CD4-positive, alpha-beta T cell treated with Interferon alpha-2 for 1 hour (primary cell): ENCODE measurements at places on chromosomes 4 and X.

DNA sequence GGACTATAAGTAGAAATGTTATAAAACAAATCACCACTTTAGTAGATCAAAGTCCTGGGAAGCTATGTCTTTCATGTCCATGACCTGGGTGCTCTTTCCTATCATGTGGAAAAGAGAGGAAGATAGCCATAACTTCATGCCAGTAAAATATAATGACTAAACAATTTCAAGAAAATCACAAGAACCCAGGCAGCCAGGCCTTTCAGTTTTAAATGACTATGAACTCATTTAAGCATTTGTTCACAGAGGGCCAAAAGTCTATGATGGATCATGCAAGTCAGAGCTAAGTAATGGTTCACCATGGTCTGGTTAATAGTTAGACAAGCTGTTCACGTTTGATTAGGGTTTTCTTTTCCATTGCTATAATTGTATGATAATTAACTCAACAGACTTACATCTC lies 155.8 kb downstream of the PPARGC1A start:
- DNase-seq: no peak

- no peak for DNase-seq
Observed at GRCh38 chr4:109990261-109991257, 77.9 kb downstream of the EGF start.

DNA sequence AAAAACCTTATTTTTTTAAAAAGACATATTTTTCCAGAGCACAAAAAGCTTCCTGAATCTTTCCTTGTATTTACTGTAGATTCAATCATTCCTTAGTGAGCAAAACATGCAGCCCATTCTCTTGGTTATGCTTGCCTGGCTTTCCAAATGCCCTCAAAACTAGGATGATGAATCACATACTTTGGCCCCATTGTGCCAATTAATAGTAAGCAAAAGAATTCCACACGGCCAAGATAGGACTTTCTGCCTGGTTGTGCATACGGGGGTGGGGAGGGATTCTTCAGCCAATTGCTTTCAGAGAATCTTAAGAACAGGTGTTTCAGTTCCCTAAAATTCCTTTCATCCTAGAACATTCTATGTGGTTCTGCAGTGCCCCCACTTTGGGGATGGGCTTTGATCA lies 7.0 kb downstream of the RAI2 start:
- DNase-seq: no peak

DNA sequence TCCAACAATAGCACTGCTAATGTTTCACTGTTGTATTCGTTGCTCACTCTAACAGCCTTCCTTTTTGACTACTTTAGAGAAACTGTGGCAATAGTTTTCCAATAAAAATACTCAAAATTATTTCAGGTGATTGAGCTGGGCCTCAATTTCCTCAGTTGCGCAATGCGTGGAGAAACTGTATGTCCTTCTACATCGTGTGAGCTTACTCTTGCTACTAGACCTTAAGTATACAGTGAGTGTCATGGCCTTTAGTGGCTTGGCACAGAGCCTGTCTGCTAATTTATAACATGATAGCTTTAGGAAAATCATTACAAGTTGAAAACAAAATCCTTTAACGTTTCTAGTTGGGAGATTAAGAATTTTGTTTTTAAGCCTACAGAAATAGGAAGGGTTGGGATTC lies 114.5 kb downstream of the COL4A6 start:
- no peak for DNase-seq

DNA sequence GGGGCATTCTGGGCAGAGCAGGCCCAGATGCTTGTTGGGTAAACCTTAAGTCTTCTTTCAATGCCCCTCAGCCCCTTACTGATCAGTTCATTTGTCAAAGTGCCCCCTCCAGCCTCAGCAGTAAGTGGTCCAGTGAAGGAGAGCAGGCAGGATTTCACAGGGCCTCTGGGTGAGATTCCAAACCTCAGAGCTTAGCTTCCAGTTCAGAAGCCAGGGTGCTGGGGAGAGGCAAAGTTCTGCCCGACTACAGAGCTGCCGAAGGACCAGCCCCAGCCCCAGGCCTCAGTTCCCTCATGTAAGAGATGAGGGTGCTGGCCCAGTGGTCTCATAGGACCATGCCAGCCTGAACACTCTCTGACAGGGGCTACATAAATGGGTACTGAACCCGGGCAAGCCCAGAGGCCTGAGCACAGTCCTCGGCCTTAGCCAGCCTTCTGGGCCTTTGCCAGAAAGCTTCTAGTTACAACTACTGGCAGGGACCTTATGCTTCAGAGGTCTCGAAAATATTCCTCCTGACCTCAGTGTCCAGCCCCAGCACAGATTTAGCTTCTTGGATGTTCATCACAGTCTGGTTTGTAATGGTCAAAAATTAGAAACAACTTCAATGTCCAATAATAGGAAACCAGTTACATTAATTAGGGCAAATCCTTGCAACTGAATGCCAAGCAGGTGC lies 851 bp upstream of the RIPPLY1 start:
- DNase-seq: no peak

- no peak for DNase-seq
Observed at GRCh38 chrX:30373479-30373878, 64.3 kb upstream of the NR0B1 start.

- no peak for DNase-seq
Observed at GRCh38 chr4:170420255-170420693, 330.5 kb upstream of the AADAT start.

DNA sequence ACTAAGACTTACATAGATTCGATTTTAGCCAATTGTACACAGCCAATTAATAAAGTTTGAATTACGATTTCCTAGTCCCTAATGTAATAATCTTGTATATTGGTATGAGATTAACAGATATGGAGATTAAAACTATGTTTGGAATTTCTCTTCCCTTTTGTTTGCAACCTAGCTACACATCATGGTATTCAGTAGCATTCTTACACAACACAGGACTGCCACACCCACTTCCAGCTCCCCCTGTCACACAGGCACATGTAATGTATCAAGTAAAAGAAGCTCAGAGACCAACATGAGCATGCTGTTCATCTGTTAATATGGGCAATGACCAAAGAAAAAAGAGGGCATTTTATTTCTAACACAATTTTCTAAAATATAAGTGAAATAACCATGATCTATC lies 12.8 kb downstream of the SLC6A14 start:
- DNase-seq: no peak

GRCh38 chr4:147755561-147756295 lies 23.8 kb downstream of the ARHGAP10 start:
- DNase-seq: no peak

DNA sequence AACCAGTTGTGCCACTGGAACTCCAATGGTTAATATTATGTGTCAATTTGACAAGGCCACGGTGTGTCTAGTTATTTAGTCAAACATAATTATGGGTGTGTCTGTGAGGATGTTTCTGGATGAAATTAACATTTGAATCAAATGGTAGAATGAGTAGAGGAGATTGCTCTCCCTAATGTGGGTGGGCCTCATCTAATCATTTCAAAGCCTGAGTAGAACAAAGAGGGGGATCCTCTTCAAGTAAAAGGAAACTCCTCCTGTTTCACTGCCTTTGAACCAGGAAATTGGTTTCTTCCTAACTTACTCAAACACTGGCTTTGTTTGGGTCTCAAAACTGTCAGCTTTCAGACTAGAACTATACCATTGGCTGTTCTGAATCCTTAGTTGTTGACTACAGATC lies 1692.1 kb downstream of the PCDH19 start:
- no peak for DNase-seq

GRCh38 chr4:151074416-151074916 lies 25.0 kb upstream of the RPS3A start:
- no peak for DNase-seq

DNA sequence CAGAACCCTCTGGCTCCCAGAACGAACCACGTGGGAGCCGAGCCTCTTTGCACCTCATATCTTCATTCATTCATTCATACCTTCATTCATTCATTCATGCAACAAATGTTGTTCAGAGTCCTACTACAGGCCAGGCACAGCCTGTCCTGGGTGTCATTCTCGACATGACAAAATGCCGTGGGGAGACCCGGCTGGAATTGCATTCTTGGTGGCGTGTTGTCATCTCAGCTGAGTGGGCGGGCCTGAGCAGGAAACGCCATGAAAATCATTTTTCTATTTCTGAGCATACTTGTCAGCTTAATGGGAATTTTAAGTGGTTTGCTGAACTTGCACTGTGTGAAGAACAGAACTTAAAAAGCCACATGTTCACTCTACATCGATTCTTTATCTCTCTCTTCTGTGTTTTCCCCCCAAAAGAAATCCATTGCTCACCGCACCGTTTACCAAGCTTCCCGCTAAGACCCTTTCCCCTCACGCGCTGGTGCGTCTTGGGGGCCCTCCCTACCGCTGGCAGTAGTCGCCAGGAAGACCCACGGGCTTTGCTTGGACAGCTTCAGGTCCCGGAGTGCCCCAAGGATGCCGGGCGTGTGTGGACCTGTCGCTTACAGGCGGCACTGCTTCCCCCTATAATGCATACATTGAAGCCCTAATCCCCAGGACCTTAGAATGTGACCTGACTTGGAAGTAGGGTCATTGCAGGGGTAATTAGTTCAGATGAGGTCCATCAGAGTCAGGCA lies 41.6 kb upstream of the HMX1 start:
- DNase-seq: no peak
